ENCODE measurements at places on chromosomes 1 and 21.

DNA sequence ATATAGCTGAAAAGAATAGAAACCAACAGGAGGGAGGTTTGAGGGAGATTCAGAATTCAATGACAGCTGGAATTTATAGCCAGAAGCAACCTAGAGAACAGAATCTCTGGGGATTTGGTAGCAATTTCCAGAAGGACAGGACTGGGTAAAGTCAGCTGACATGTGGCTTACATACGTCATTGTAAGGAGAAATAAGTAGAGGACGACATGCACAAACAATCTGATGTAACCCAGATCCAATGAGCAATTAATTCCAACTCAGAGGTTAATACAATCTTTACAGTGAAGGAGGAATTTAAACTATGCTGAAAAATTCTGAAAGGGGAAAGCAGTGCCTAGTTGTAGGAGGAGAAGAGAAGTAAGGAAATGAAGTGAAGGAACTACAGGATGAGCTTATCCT lies 383.9 kb downstream of the PTBP2 start:
- no peak for DNase-seq

- DNase-seq = no peak
Measured at GRCh38 chr1:3290915-3291314, 163.6 kb upstream of the ARHGEF16 start.

- DNase-seq = no peak
Measured at GRCh38 chr1:161915051-161915503, 108.6 kb downstream of the OLFML2B start.

DNA sequence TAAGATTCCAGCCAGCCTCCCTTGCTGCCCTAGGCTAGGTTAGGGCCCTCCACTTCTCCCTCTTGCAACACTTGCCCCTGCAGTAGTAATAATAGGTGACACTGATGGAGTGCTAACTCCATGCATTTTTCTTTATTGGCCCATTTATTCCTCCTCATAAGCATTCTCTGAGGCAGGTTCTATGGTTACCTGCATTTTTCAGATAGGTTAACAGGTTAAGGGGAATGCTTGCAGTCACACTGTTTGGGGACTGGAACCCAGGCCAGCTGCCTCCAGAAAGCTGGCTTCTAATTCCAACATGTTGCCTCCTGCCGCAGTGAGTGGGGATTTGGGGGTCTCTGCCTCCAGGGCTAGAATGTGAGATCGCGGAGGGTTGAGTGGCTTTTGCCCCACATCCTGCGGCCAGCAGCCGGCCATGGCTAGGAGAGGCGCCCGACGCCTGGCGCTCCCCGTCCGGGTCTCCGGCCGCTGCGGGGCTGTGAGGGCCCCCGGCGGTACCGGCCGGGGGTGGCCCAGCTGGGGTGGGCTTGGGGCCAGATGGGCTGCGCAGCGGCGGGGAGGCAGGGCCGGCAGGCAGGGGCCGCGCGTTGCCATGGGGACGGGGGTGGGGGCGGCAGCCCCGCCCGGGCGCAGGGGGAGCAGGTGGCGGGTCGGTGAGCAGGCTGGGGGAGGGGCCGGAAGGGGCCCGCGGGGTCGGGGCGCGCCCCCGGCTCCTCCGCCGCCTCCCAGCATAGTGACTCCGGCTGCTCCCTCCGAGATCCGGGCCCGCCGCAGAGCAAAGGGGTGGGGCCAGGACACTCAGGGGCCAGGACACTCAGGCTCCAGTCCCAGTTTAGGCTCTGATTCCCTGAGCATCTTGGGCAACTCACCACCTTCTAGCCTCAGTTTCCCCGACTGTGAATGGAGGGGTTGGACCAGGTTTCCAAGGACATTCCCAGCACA lies 68.4 kb upstream of the SSBP3 start:
- DNase-seq = peak; percentile 46

DNA sequence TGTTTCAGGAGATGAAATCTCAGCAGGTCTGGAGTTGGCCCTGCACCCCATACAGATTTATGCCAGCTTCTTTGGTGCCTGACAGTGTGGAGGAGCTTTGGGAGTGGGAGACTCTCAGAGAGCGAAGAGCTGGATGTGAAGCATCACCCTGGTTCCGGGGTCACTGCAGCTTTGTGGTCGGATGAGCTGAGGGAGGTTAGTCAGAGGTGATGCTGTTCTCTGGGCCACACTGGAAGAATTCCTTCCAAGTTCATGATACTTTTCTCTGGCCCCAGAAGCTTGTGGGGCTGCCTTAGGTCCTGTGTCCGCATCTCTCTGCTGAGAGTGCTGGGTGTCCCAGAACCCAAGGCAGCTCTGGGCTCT lies 467.8 kb downstream of the CAMTA1 start:
- no peak for DNase-seq

GRCh38 chr1:65429806-65430205 lies 9.3 kb downstream of the LEPR start:
- no peak for DNase-seq

DNA sequence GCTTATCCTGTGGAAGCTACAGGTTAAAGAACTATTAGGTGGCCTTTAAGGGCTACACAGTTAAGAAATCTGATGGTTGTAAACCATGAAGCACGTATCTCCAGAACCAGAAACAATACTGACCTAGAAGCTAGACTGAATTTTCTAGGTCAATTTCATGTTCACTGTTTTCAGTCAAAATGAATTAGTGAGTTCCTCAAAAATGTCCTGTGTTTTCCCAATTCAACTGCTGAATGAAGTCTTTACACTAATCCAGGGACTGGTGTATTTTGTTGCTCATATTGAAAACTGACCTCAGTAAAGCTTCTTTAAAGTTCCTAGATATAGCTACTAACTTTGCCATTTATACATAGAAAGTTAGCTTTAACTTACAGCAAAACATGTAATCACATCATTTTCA lies 6.0 kb downstream of the HNRNPU start:
- no peak for DNase-seq

- no peak for DNase-seq
Measured at GRCh38 chr1:158007667-158008386, 14.4 kb downstream of the KIRREL1 start.

DNA sequence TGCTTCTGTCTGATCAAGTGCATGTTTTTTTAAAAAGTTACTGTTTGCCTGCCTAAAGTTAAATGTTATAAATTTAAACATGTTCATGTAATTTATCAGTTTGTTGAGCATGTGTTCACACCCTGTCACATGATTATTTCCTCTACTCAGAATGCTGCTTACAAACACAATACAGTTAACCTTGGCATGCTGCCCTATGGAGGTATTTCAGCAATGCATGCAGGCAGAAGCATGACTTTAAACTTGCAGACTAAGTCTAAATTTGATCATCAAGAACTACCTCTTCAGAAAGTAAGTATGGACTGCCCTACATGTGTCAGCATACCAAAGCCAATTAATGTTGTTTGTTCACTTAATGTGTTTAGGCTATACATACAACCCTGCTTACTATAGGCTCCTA lies 161.6 kb downstream of the LRRC40 start:
- DNase-seq = no peak

DNA sequence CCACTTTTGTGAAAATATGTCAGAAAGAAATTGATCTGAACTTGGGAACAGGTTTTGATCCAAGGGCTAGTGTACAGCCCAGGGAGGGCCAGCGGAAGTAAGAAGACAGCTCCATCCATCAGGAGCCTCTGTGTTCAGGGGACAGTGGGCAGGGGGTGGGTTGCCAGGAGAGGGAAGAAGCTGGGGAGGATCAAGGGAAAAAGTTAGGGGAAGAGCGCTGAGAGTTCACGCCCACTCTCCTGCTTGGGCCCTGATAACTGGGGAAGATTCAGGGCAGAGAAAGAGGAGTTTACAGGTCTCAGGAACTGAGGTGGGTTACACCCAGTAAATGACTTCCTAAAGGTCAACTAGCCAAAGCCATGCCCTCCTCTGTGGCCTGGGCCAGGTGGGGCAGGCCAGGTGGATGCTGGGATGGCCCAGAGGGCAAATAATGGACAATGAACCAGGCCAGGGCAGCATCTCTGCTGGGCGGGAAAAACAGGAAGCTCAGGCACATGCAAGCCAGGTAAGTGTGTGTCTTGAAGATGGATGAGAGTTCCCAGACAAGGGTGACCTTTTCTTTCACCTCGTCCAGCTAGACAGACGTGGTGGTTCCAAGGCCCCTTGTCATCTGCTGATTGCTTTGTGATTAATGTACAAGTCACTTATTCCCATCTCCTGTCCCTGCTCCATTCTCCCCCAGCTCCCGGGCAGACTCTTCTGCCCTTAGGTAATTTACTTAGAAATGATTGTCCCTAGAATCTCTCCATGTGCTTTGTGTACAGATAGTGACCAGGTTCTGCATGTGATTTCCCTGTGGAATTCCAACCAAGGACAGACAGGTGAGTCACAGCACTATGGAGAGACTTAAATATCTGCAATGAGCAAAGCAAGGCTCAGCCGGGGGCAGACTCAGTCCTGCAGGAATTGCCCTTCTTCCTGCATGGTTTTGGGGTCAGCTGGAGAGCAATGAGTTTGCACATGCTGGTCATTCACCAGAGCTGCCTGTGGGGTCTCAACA lies 57.0 kb downstream of the MDM4 start:
- no peak for DNase-seq

DNA sequence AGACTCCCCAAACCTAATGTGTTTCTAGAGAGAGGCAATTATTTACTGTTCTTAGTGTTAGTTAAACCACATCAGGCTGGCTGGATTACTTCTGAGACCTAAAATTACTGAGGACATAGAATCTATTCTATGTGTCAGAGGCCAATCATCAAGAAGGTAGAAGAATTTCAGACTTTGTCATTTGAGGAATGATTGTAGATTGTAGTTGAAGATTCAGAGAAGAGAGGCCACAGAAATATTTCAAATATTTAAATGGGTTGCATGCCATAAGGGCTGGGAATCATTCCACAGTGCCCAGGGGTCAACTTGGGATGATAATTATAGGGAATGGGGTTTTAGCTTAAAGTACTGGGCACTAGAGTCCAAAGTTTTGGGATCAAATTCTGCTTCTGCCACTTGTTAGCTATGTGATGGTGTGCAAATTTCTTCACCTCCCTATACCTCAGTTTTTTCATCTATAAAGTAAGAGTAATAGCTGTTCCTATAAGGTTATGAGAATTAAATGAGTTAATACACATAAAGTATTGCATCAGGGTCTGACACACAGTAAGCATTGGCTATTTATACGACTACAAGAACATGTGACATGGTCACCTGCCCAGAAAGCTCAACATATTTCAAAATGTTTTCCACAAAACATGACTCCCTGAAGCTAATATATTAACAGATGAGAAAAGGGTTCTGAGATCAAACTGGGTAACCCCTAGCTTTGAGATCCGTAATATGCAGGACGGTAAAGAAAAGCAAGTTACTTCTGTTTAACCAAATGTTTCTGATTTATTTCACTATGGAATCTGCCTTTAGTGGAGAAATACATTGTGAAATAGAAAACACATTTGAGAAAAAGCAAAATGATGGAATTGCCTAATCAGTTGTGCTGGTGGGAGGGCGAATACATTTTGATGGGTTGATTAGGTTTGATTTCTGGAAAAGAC lies 69.7 kb upstream of the SPAG17 start:
- no peak for DNase-seq

Data from CD4-positive, alpha-beta T cell treated with Interleukin-1 beta for 1 hour (primary cell).